ENCODE measurements at places on chromosomes 3 and 15.

- no peak for DNase-seq
Measured at GRCh38 chr15:90981681-90982080, 12.7 kb downstream of the PRC1 start.

- DNase-seq, result no peak
Measured at GRCh38 chr3:82294609-82295008, 533.2 kb upstream of the GBE1 start.

GRCh38 chr3:186526256-186526606 lies 17.9 kb downstream of the CRYGS start:
- no peak for DNase-seq

GRCh38 chr3:29384640-29385039 lies 103.8 kb downstream of the RBMS3 start:
- DNase-seq, result no peak

DNA sequence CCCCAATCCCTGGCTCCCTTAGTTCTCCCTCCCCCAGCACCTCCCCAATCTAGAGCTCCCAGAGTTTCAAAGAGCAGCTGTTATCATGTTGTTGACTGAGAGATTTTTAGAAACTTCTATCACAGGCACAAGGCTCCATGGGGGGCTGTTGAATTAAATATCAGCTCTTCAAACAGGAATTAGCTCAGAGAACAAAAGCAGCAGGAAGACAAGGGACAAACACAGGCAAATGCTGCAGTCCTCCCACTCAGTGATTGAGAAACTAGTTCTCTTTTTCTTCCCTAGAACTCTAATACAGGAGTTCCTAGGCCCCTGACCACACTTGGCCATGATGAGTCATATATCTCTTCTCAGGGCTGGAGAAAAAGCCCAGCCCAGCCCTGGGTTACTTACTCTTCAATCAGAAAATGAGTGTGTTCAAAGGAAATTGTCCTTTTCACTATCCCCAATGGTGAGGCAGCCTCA lies 262.1 kb downstream of the IGSF11 start:
- no peak for DNase-seq

GRCh38 chr3:156579427-156579851 lies 24.5 kb upstream of the SSR3 start:
- DNase-seq, result no peak

- no peak for DNase-seq
Measured at GRCh38 chr3:115113367-115113766, 33.7 kb downstream of the ZBTB20 start.

DNA sequence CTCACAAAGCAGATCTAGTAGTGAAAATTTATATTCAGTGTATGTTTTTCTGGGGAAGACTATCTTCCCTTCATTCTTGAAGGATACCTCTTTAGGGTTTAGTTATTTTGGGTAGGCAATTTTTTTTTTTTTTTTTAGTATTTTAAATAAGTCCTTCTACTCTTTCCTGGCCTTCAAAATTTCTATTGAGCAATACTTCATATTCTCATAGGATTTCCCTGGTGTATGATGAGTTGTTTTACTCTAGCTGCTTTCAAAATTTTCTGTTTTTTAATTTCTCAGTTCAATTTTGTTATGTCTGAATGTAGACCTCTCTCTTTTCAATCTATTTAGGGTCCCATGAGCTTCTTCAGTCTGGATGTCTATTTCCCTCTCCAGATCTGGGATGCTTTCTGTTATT lies 74.3 kb upstream of the PLSCR4 start:
- no peak for DNase-seq

DNA sequence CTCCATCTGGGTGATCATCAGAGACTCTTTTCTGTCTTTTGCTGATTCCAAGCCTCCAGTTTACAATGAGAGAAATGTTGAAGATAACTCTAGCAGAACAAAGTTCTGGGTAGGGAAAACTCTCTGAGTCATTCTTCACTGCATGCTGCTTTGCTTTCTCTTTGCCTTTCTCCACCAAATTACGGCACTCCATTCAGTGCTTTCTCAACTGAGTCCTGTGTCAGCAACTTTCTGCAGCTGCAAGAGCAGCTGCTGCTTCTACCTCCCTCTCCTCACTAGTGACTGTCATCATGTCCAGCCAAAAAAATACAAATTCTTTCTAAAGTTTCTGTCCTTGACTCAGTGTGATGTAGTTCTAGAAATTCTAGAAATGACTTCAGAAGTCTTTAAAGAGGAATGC lies 953.8 kb downstream of the IGSF11 start:
- no peak for DNase-seq

DNA sequence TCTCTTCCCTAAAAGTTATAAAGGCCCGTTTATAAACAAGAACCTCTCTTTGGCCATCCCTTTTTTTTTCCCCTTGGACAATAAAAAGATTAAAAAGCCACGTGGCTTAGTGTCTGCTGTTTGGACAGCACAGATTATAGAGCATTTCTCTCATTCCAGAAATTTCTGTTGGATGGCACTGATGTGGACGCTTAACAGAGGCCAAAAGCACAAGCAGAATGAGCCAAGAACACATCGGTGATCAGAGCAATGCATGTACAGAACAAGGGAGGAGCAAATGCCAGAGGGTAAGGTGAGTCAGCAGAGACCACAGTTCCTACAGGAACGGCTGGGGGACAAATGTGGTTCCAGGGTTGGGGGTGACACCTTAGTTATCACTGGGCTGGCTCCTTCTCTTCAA lies 30.3 kb upstream of the CTNNB1 start:
- no peak for DNase-seq

- no peak for DNase-seq
Measured at GRCh38 chr3:121834157-121834670, 646 bp downstream of the IQCB1 start.

DNA sequence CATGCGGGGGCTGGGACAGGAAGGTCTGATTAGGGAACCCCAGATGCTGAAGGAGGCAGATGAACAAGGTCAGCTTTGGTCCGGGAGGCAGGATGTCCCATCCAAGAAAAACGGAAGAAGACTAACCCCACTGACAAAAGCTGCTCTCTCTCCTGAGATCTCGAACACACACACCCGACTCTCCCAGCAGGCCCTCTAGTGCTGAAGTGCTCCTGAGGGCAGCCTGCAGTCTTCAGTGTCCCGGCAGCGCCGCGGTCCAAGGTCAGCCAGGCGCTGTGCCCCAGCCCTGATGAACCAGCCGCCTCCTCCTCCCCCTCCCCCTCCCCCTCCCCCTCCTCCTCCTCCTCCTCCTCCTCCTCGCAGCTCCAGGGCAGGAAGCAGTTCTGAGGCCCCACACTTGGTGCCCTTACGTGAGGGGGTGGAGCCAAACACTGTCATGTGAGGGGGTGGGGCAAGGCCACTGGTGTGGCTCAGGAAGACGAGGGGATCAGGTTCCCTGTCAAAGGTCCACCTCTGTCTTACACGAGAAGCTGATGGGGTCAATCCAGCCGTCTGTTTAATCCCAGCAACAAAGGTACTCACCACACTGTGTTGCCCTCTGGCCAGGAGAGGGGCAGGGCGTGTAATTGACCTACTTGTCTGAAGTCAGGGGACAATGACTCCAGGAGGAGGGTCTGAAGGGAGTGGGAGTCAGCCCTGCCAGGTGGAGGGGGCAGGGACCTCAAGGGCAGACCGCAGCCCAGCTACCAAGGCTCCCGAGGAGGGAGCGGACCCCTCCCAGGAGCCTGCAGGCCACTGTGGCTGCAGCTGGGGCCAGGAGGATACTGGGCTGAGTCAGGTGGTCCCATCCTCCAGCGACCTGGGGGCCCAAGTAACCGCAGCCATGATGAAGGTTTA lies 34.3 kb downstream of the PRR23E start:
- DNase-seq, result no peak

GRCh38 chr3:138418601-138419206 lies 15.7 kb upstream of the ESYT3 start:
- DNase-seq, result peak; percentile 27
